ENCODE measurements at places on chromosomes 1 and 21.

GRCh38 chr1:228100822-228101613 is 2.1 kb downstream of the C1orf35 start:
- no peak for DNase-seq

DNA sequence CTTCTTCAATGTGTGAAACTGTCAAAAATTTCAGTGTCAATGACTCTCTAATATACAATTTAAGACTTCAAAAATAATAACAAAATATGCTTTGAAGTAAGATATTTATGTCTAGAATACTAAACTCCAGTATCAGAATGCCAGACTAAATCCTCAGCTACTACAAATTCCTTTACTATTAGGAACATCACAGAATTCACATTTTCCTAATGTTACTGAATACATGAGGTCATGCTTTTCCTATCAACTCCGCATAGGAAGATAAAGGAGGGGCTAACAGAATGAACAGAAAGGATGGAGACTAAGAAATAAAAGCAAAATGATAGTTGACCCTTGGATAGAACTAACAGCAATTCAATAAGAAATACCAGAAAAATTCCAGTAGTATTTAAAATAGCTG is 292.7 kb downstream of the SDCCAG8 start:
- no peak for DNase-seq

- DNase-seq, result no peak
These were observed 93.0 kb downstream of the HLCS start for GRCh38 chr21:36873513-36873912.

GRCh38 chr21:41770901-41771624 is 4.2 kb upstream of the RIPK4 start:
- no peak for DNase-seq

- DNase-seq, result no peak
These were observed 75.1 kb downstream of the PHTF1 start for GRCh38 chr1:113684153-113684541.

All from CD4-positive, alpha-beta T cell treated with Interleukin-12 subunit alpha and Interleukin-12 subunit beta, for 1 hour (primary cell).